CD4-positive, alpha-beta T cell treated with Interleukin-15 for 4 hours (primary cell): ENCODE measurements at places on chromosomes 13 and 19.

- no peak for DNase-seq
Measured at GRCh38 chr13:95323930-95324662, 22.8 kb upstream of the ABCC4 start.

GRCh38 chr13:51912511-51913225, 50.9 kb downstream of the CCDC70 start:
- no peak for DNase-seq

- peak; percentile 95 for DNase-seq
Measured at GRCh38 chr19:48333467-48334384, 8.4 kb downstream of the EMP3 start.

GRCh38 chr13:63972328-63972727, 2556.7 kb upstream of the PCDH20 start:
- DNase-seq: no peak

DNA sequence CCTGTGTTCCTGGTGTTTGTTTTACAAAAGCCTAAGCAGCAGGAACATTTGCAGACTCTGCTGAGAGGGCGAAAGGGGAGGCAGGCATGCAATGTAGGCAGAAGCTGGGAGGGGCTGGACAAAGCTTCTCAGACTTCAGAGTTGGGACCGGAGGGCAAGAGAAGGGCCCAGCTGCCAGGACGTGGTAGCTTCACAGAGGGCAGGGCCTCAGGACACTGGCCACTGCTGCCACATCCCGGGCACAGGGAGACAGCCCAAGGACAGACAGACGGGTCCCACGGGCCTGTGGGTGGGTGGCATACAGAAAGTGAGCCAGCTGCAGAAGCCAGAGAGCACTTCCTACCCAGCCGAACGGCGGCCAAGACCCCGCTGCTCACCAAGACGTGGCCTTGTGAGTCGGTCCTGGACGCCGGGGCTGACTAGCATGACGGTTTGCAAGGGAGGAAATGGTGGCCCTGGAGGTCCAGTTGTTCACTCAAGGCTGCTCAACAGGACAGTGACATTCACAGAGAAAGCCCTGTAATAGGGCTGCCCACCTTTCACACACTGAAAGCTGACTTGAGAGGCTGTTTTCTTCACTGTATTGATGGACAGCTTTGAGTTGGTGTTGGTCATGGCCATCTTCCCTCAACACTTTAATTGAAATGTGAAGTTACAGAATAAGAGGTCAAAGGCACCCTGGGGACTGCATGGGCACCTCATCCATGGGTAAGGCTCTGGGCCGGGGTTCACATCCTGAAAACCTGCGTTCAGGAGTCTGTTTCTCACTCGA, 23.7 kb upstream of the TFDP1 start:
- no peak for DNase-seq

DNA sequence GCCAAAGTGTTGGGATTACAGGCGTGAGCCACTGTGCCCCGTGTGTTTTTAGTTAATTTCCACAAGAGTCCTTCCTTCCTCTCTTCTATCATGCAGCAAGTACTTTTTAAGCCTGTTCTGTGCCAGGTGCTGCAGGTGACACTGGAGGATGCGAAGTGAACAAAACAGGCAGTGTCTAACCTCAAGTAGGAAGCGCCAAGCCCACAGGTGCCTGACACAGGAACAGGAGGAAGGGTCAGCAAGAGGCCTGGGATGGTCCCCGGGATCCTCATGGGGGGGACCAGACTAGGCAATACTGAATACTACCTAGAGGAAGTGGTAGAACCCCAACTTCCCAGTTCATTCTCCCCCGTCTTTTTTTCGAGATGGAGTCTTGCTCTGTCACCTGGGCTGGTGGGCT, 1.8 kb upstream of the CALR start:
- DNase-seq: no peak

DNA sequence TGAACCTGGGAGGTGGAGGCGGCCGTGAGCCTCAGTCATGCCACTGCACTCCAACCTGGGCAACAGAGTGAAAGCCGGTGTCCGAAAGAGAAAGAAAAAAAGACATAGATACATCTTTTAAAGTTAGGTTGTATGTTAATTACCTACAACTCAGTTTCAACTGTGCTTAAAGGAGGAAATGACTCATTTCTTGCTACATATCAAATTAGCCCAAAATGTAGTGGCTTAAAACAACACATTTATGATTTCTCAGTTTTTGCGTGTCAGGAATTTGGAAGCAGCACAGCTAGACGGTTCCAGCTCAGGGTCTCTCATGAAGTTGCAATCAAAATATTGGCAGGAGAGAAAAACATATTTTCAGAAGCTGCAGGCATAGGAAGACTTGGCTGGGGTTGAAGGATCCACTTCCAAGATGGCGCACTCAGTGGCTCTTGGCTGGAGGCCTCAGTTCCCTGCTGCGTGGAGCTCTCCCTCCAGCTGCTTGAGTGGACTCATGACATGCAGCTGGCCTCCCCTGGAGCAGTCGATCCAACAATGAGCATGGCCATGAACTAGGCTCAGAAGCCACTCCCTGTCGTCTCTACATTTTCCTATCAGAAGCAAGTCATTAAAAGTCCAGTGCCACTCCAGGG, 7.1 kb downstream of the LDLR start:
- DNase-seq: peak; percentile 63

DNA sequence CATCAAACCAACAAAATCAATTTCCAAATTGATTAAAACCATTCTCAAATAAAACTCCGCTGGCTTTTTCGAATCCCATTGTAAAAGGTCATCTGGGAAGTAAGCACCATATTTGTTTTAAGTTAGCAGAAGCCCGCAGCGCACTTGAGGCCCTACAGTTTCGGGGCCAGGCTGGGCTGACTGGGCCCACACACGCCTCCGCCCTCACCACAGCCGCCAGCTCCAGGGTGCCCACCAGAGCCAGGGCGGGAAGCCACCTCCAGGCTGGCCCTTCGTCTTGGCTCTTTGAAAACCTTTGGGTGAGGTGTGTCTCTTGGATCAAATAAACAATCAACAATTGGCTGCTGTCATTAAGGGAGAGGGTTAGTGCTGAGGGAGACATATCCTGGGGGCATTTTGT, 133.3 kb downstream of the SOX1 start:
- no peak for DNase-seq

DNA sequence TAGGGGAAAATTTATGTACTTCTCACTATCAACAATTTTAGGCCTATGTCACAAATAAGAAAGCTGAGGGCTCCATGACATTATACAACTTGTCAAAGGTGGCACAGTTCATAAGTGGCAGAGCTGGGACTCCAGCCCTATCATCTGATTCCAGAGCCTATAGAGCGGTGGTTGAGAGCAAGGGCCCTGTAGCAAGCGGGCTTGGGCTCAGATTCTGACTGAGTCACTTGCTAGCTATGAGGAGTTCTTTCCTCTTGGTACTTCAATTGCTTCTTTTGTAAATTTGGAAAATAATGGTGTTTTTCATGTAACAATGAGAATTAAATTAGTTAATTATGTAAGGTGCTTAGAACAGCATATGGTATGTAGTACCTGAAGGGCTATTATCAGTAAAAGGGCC, 28.7 kb upstream of the FAM216B start:
- no peak for DNase-seq

DNA sequence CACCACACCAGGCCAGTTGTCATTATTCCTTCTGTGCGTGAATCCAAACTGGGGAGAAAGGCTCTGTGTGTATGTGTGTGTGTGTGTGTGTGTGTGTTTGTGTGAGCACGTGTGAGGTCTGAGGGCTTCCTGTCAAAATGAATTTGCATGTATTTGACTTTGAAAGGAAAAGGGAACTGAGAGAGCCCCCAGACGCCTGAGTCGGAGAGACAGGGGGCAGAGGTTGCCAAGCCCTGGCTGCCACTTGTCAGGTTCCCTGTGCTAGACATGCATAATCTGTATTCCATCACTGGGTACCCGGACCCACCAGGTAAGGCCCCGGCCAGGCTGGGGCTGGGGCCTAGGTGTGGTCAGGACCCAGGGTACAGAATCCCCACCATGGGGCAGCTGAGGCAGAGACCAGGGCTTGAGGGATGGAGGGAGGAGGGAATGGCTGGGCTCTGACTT, at the start of gene CLEC17A:
TSS of gene CLEC17A (plus strand) at position 191 of the 447 bp plus-strand sequence. CDS start at position 268, 77 bp downstream.
- DNase-seq: no peak
